ENCODE measurements at places on chromosomes 6 and 20. TPM values are rescaled to one million over a fixed set of nuclear protein-coding genes. Genes with fewer than 3 reads are reported as not detected.

The AGER gene
- polyA plus RNA-seq, result 12.1 TPM

The NTSR1 gene
- polyA plus RNA-seq, result 1.2 TPM

The NHLRC1 gene
- 1.9 TPM for polyA plus RNA-seq

The SLC17A9 gene
- 0.22 TPM for polyA plus RNA-seq

The CTCFL gene
- polyA plus RNA-seq, result 0.03 TPM

The ELOVL4 gene
- 1.7 TPM for polyA plus RNA-seq

The SLPI gene
- polyA plus RNA-seq, result 87.6 TPM

The ZNF831 gene
- polyA plus RNA-seq, result 0.27 TPM

The PPARD gene
- polyA plus RNA-seq, result 7.8 TPM

The DAAM2 gene
- 12.9 TPM for polyA plus RNA-seq

The PSORS1C1 gene
- polyA plus RNA-seq, result 31.3 TPM

The DYNLT2 gene
- 1.4 TPM for polyA plus RNA-seq

The LY6G6C gene
- not detected for polyA plus RNA-seq

The KCNK16 gene
- not detected for polyA plus RNA-seq

The ECT2L gene
- 0.16 TPM for polyA plus RNA-seq

The CLIC5 gene
- 9.3 TPM for polyA plus RNA-seq

The TBX18 gene
- not detected for polyA plus RNA-seq

DNA sequence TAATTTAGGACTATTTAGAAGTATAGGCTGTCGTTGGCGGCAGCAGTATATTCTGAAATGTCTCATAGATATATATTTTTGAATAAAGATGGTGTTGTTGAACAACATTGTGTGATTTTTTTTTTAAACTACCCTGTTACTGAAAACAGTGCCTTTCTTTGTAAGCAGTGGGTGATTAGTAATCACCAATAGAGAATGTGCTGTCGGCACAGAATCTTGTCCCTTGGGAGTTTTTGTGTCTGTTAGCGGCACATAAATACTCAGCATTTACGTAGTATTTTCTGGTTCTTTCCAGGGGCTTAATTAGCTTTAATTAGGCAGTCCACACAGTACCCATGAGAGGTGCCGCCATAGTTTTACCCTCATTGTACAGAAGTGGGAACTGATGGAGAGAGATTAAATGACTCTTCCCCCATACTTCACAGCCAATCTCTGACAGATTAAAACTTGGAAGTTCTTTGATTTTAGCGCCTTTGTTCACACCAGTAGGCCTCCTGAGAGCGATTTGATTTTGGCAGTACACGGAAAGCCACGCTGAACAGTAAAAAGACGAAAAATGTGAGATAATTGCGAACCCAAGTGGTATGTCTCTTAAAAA, 58.8 kb downstream of the RPRD1B start:
- no peak for DNase-seq

DNA sequence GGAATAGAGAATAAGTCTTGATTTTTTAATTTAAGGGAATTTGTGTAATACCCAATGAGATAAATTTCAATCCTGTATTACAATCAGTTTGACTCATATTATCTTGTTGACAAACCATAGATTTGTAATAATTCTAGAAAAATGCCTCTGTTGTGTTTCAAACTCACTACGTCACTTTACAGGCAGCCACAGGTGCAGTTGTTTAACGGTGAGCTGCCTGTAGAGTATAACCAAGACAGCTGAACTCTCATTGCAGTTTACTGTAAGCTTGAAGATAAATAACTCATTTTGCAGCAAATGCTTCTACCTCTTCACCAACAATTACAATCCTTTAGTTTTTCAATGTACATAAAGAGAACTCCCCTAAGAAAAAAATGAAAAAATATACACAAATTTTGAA, 114.3 kb downstream of the PRKN start:
- DNase-seq, result no peak

DNA sequence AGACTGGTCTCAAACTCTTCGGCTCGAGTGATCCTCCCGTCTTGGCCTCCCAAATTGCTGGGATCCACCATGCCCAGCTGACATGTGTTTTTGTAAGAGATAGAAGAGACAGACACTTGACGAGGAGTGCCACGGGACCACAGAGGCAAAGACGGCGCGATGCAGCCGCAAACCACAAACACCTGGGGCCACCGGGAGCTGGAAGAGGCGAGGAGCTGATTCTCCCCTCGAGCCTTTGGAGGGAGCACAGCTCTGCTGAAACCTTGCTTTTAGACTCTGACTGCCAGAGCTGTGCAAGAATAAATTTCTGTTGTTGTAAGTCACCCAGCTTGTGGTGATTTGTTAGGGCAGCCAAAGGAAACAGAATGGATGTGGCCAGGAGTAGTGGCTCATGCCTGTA, 46.9 kb downstream of the TFAP2C start:
- DNase-seq, result no peak

GRCh38 chr6:131015025-131015591, 47.9 kb downstream of the EPB41L2 start:
- DNase-seq, result no peak

GRCh38 chr20:60254901-60255411, 296.7 kb downstream of the CDH26 start:
- DNase-seq, result no peak

DNA sequence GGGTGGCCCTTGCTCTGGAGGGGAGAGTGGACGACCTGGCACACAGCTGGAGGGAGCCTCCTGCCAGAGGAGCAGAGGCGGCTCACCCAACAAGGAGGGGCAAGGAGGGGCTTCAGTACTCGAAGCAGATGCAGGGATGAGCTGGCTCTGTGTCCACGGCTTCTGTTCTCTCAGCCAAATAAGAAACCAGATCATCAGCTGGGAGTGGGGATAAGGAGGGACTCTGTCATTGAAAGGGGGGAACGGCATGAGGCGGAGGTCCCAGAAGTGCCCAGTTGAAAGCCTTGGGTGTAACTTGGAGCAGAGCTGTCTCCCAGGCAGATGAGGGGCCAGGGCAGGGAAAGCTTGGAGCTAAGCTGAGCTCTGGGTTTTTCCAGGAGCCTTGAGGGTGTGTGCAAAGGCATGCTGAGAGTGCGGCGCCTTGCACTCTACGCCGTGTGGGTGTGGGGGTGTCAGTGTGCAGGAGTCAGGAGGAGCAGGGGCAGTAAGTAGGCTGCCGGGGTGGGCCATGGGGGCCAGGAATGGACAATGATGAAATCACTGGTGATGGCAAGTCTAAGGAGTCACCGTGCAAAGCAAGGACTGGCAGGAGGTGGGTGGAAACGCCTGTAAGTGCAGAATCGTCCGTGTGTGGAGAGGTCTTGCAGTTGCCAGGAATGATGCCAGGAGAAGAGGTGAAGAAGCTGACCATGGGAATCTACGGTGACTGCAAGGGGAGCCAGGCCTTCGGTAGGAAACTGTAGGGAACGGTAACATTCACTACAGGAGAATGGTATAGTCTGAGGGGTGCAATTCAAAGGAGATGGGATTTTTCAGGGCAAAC, 85.4 kb upstream of the FOXQ1 start:
- DNase-seq, result no peak

GRCh38 chr6:149202952-149203351, 114.6 kb upstream of the TAB2 start:
- no peak for DNase-seq

GRCh38 chr20:54573838-54574237, 98.4 kb downstream of the DOK5 start:
- no peak for DNase-seq

DNA sequence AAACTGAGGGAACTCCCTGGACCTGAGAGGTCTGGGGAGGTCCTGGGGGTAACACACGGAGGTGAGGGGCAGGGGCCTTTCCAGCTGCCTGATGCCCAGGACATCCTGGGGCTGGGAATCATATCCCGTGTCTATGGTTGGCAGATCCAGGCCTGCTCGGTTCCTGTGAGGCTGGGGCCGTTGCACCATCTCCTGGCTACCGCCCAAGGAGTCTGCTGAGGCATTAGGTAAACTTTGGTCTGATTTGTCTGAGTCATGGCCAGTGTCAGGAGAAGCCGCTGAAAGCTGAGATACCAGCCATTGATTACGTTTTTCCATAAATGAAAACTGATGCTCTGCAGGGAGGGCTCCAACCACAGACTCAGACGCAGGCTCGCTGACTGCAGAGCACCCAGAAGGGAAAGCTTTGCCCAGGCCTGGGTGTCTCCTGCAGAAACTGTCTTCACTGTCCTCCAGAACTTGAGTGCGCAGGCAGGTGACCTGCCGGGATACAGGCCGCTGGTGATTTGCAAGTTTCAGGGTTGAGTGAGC, 14.2 kb downstream of the TRAF3IP2 start:
- peak; percentile 94 for DNase-seq

- DNase-seq, result no peak
Measured at GRCh38 chr6:7562769-7563168, 21.3 kb downstream of the DSP start.

DNA sequence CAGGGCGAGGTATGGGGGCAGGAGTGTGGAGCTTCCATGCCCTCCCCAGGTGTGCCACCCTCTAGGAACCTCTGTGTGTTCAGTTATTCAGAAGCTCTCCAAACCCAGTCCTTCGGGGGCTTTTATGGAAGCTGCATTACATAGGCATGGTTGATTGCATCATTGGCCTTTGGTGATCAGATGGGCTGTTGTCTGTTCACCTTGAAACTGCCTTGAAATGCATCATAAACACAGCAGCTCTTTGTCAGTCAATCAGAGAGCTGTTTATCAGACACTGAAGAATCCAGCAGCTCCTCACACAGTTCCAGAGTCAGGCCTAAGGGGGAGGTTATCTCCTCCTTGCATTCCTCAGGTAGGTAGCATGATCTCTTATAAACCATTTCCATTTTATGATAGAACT, 62.4 kb downstream of the E2F3 start:
- DNase-seq, result no peak

- no peak for DNase-seq
Measured at GRCh38 chr6:42257614-42258013, 40.0 kb upstream of the MRPS10 start.

DNA sequence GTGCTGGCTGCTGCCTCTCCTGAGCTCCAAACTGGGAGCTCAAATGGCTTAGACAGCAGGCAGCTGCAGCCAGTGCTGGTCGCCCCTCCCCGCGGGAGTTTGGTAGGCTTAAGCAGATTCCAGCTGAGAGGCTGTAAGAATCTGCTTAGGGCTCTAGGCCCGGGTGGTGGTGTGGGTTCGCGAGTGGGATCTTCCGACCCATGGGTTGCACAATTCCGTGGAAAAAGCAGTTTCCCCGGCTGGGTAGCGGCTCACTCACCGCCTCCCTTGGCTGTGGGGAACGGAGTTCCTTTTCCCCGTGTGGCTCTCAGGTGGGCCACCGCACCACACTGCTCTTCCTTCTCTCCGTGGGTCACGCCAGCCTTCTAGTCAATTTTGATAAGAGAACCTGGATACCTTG, 232.5 kb downstream of the PKHD1 start:
- DNase-seq, result no peak

DNA sequence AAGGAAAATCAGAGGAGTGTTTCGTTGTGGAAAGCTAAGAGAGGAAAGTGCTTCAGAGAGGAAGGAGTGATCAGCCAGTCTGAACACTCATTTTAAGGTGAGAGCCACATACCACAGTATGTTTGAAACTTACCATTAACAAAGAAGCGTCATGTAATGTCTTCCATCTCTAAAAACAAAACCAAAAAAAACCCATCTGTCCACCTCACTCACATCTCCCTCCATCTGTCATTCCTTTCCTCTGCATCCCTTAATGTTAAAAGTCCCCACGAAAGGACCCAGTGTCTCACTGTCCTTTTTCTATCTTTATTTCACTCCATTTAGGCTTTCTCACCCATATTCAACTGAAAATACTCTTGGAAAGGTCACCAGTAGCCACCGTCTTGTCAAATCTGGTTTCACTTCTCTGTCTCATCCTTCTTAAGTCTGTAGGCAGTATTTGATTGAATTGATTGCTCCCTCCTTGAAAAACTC, 59.4 kb upstream of the GNRH2 start:
- no peak for DNase-seq

DNA sequence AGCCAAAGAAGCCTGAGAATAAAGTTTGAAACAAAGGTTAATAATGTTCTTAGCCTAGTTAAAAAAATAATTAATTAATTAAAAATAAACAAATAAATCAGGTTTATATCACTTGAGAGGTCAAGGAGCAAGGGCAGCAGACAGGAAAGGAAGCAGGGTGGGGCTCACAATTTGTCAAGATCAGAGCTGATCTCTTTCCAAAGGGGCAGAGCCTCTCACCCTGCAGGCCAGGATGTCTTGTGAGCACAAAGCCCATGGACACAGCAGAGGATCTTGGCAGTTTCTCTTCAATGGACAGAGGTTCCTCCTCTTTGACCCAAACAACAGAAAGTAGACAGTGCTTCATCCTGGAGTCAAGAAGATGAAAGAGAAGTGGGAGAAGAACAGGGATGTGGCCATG, 14.9 kb downstream of the ULBP1 start:
- no peak for DNase-seq

DNA sequence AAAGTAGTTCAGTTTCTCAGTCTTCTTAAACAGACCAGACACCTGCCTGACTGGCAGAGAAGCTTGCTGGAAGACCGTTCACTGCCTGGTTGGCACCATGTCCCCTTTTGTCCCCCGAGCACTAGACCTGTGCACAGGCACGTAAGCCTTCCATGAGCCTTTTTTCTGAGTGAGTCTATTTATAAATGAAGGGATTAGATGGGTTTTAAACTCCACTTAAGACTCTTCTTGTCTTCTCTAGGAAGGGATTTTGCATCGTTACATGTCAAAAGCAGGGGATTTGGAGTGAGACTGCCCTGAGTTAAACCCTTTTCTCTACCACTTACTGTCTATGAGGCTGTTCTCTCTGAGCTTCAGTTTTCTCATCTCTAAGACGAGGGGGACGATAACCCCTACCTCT, 37.6 kb downstream of the STK35 start:
- DNase-seq, result no peak

DNA sequence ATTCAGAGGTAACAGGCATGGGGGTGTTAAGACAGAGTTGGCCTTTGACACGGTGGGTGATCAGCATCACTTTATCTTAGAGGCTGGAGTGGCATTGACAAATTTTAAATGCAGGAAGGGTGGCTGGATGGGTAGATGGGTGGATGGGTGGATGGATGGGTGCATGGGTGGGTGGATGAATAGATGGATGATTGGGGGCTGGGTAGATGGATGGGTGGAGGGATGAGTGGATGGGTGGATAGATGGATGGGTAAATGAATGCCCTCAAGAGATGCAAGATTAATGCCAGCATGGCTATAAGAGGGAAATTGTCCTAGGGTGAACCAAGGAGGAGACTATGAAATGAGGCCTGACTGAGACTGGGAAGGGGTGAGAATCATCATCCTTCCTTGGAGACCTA, 18.4 kb downstream of the ITPR3 start:
- DNase-seq, result no peak

GRCh38 chr20:19070681-19071445, 141.6 kb upstream of the SLC24A3 start:
- no peak for DNase-seq

- no peak for DNase-seq
Measured at GRCh38 chr6:154411076-154411475, 54.5 kb upstream of the IPCEF1 start.

GRCh38 chr6:156852147-156852857, 75.1 kb downstream of the ARID1B start:
- DNase-seq, result no peak

GRCh38 chr20:61067221-61067620, 184.8 kb upstream of the CDH4 start:
- DNase-seq, result no peak

GRCh38 chr6:36718560-36718959, 20.9 kb downstream of the RAB44 start:
- DNase-seq, result no peak

- no peak for DNase-seq
Measured at GRCh38 chr6:13178107-13178506, 150.2 kb downstream of the TBC1D7 start.

GRCh38 chr6:13378669-13379590, 50.6 kb upstream of the TBC1D7 start:
- DNase-seq, result peak; percentile 92
